ENCODE measurements at places on chromosomes 11 and 22.

DNA sequence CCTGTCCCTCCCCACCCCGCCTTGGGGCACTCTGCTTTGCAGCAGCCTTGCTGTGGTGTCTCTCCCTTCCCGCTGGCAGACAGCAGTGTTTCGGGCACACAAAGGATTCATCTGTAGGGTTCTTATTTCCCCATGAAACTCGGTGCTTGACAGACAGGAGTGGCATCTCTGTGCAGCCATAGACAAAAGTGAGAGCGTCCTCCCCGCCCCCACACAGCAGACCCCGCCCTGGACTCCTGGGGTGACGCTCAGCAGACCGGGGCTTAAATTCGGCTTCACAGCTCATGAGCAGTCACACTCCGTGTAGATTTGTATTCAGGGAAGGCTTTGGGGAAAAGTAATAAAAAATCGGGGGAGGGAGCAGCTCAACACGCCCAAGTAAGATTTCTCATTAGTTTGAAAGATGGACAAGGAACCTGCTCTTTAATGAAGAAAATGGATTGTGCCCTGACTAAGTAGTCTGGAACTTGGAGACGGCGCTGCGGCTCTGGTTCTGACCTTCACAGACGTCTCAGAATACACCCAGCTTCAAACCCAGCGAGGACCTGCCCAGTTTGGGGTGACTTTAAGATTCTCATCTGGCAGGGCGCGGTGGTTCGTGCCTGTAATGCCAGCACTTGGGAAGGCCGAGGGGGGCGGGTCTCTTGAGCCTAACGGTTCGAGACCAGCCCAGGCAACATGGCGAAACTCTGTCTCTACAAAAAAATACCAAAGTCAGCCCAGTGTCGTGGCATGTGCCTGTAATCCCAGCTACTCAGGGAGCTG, 136.0 kb downstream of the CACNA1I start:
- no peak for DNase-seq

DNA sequence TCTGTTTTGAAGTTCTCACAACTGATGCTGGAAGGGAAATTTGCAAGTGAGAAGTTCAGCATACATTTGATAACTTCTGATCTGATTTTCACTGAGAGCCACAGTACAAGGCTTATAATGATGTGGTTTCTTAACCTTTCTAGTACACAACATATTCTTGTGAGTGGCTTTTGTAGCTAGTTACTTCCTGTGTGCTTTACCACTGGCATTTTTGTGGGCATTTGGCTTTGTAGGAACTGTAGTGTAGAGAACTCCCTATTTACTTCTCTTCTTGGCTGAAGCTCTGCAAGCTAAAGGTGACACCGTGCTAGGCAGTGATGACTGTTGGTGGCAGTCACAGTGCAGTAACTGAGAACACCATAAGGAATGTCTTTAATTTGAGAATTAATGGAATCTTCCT, 14.9 kb downstream of the USP47 start:
- no peak for DNase-seq

DNA sequence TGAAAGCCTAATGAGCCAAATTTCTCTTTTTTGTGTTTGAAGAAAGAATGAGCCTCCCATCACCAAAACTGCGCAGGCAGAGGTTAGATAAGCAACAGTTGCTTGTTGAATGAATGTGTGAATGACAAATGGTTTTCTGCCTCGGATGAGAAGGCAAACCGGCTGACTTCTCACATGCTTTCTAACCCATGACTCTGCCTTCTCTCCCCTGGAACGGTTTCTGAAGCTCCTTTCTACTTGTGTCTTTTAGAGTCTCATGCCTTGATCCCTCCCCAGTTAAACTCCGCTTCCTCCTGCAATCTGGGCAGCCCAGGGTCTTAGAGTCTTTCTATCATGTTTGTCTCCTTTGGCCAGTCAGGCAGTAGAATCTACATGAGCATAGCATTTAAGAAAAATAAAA, 342.1 kb upstream of the NCAM1 start:
- DNase-seq, result no peak

DNA sequence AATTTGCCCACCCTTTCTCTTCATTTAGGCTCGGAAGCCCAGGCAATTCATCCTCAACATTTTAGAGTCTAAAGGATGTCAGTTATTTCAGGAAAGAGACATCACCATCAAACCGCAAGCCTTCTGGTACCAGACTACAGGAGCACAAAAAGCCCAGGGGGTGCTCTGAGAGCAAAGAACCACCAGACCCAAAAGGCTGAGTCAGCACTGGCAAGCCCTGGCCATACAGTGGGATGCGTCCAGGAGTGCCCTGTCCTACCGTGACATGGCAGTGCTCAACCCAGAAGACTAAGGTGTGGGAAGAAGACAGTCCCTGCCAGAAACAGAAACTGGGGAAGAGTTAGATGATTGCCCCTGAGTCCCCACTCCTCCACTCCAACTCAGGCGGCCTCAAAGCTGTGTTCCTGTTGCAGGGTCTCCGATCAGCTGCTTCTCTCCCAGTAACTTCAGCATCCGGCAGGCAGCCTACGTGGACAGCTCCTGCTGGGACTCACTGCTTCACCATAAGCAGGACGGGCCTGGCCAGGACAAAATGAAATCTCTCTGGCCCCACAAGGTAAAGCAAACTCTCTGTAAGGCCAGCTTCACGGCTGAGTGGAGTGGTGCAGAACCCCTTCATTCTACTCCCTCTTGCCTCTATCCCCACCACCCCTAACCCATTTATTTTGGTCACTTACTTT, 1.5 kb downstream of the PANX3 start:
- DNase-seq, result no peak

DNA sequence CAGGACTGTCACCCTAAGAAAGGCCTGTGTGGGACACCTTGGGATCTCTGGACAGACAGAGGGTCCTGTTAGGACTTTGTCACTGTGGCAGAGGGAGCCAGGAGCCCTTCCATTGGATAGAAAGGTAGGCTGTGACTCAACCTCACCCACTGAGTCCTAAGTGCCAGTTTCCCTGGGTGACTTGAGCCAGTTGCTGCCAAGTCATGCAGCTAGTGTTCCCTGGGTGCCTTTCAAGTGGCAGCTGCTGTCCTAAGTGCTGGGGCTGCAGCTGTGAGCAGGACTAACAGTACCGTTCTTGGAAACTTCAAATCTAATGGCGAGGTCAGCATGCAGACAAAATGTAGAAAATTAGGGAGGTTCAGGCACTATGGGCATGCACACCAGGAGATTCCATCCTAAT, 393.7 kb downstream of the TMEM135 start:
- no peak for DNase-seq

All from left forelimb (tissue), 1 donor.